Hematopoietic multipotent progenitor cell treated with erythropoietin and hydrocortisone succinate and interleukin-3 and kit ligand, for 17 days (in vitro differentiated cells): ENCODE measurements at places on chromosomes 6 and 20.

DNA sequence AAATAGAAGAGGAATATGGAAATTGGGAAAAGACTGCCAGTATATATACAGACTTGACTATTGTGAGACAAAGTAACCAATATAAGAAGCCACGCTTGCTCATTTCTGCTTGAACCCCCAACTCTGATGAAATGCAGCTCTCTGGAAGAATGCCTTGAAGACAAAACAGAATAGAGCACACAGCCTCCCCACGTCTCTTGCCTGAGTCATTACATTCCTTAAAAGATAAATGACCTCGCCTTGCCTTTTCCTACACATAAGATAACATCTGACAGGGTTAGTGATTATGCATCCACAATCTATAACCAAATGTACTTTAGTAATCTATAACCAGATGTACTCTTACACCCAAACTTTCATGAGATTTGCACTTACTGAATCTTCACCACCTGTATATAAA lies 141.1 kb upstream of the EEF1E1 start:
- no peak for DNase-seq

- no peak for DNase-seq
These were observed 288.8 kb upstream of the FERMT1 start for GRCh38 chr20:6411651-6412050.

DNA sequence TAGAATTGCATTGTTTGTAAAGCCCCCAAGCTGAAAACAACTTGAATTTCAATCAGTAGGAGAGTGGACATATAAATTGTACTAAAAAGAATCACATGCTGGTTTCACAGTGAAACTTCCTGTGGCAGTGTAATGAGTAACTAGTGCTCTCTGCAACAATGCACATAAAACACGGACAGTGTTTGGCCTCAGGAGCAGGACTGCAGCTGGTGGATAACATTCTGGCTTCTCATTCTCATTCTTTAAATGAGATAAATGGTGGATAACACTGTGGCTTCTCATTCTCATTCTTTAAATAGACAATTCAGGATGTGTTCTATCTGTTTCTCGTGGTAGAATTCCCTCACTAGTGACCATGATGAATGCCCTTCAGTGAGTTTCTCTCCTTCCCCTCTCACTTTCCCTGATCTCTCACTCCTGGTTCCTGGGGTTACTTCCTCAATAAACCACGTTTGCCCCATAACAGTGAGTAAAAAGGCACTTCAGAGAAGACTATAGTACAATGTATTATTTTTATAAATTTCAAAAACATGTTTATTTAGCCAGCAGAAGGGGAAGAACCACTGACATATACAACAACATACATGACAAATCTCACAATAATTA lies 59.9 kb downstream of the SLC22A2 start:
- no peak for DNase-seq

GRCh38 chr6:164665328-164665727 lies 644.1 kb downstream of the C6orf118 start:
- no peak for DNase-seq

DNA sequence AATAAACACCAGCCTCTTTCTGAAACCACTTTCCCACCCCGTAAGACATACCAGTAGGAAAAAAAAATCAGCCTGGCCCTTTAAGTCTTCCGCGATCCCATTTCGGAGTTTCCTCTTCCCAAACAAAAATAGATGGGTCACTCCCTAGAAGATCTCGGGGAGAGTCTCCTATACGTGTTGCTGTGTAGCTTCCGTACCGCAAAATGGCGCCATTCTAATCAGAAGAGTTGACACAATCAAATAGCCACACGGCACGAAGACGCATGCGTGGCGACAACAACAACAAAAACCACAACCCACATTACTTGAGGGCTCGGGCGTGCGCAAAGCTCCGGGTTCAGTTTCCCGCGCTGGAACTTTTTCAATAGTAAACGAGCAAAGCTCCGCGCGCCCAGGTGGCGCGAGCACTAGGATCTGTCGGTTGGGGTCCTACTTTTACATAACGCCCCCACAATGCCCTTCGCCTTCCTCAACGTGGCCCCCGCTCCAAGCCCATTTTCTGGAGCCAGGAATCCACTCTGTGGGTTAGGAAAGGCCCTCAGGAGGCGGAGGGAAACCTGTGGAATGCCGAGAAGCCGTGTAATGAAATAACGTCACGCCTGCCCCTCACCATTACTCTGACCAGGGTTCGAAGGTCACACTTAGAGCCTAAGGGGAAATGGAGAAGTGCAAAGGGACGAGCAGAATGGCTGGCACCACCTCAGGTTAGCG lies at the start of gene GPANK1:
Gene GPANK1, minus strand, starts transcription at position 208 of the 711 bp plus-strand sequence. CDS start 519 bp downstream, outside the sequence.
- DNase-seq = peak; percentile 89

DNA sequence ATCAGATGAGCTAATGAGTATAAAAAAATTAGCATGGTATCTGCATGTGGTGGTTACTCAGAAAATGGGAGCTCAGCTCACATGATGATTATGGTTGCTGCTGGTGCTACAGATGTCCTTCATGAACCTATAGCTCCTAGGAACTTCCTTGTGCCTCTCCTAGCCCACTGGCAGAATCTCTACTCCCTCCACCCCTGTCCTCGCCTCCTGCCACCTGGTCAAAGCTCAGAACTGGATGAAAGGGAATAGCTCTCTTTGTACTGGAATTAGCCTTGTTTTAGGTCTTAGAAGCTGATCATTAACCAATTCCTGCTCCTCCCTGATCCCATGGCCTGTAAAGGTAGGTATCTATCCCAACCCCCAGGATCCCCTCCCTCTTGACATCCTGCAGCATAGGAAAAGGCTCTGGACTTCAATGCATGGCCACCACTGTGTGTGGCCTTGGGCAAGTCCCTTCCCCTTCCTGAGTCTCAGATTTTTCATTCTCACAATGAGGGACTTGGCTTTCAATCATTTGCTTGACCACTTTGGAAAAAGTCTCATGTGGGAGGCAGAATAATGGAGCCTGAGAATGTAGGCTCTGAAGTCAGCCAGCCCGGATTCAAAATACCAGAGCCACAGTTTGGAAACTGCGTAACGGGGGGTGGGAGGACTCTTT lies 43.9 kb downstream of the SLC13A3 start:
- DNase-seq = no peak

DNA sequence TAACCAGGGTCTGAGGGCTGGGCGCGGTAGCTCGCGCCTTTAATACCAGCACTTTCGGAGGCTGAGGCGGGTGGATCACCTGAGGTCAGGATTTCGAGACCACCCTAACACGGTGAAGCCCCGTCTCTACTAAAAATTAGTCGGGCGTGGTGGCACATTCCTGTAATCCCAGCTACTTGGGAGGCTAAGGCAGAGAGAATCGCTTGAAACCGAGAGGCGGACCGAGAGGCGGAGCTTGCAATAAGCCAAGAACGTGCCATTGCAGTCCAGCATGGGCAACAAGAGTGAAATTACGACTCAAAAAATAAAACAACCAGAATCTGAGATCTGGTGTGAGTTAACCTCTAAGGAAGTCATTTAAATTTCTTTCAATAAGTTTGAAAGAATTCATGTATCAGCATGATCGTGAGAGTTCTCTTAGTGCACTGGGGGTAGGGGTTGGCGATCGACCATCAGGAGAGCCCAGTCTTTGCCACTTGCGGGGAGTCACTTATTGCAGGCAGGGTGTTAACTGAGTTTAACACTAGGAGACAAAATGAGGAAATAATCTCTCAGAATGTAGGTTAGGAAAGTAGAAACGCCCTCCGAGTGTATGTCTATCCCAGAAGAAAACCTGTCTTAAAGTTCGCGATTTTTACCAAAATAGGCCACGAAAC lies 206.5 kb upstream of the ZNF184 start:
- no peak for DNase-seq

GRCh38 chr6:5521322-5521721 lies 260.0 kb downstream of the FARS2 start:
- DNase-seq = no peak

DNA sequence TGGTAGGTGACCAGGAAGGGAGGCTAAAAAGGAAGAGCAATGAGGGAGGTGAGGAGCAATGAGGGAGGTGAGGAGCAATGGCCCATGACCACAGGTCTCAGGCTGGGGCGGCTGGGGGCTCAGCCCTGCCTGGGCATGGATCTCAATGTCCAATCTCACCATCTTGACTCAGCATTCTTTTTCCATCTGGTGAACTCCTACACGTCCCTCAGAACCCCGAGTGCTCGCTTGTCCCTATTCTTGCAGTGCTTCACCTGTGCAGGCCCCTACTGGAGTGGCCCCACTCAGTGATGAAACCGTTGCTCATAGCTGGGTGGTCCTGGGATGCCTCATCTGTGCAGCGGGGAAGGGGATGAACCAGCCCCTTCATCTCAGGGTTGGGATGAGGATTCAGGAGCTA lies 16.9 kb upstream of the RBBP8NL start:
- DNase-seq = no peak

- no peak for DNase-seq
These were observed 65.0 kb downstream of the PSMG4 start for GRCh38 chr6:3323696-3324261.

DNA sequence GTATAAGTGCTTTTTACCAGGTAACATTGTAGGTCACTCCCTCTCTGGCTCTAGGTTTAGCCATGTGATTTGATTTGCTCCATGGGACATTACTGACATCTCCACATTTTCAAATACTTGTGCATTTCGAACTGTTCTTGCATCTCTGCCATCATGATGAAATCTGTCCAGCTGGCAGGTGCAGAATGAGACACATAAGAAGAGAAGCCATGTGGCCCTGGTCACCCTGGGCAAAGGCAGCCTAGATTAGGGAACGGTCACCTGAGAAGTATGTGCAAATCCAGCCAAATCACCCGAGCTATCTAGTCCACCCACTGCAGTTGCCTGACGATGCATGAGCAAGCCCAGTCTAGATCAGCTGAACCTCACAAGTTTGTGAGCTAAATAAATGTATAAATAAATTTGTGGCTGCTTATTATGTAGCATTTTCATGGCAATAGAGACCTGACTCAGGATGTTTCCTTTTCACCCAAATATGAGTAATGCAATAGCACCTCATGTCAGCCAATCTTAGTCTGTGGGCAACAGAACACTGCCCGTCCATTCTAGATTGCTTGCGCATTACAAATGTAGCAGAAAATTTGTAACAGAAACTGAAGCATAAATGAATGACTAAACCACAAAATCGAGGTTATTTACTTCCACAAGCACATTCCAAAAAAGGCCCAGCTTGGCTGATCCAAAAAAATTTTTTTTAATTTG lies 115.2 kb downstream of the PAK5 start:
- DNase-seq = no peak

GRCh38 chr6:7899101-7899888 lies 11.3 kb downstream of the TXNDC5 start:
- peak; percentile 54 for DNase-seq

DNA sequence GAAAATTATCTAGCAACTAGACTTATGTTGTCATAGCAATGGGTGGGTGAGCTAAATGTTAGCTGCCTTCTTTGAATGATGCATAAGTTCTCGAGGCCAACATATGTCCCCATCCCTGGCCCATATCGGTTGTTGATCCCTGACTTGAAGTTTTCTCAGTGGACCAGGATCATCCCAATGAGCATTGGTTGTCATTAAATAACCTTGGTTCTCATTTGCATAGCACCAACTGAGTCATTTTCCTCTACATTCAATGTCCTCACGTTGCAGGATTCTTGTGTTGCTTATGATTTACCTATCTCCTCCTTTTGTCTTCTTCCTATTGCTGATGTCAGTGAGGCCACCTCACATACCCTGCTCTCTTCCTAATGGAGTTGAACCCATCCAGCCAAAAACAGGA lies 12.1 kb upstream of the AHCY start:
- DNase-seq = no peak

DNA sequence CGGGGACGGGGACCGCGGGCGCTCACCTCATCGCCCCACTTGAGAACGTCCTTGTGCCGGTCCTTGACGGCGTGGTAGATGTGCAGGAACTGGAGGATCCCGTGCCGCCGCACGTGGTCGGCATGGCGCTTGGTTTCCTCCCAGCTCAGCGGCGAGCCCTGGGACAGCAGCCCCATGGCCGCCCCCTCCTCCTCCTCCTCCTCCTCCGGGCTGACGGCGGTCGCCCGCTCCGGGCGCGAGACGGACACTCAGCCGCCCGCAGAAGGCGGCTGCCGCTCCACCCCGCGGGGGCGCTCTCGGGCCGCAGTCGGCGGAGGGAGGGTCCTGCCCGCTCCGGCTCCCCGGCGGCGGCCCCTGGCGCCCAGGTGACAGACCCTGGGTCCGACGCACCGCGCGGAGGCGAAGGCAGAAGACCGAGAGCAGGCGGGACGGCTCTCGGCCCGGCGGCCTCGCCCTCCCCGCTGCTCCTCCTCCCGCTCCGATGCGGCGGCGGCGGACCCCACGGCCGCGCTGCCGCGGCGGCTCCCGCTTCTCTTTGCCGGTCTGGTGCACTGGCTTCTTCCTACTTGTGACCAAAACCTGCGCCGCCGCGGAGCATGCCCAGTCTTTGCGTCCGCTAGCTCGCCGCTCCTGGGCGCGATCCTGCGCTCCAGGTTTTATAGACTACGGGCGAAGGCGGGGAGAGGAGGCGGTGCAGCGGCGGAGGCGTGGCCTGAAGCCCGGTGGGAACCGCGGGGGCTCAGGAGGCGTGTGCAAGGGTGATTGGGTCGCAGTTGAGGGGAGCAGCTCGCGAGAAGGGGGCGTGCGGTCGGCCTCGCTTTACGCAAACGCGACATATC lies at the start of gene GCLC:
Gene GCLC, minus strand, starts transcription at position 632 of the 839 bp plus-strand sequence. Its CDS starts 456 bp downstream, at position 176.
- peak; percentile 96 for DNase-seq

- no peak for DNase-seq
These were observed 78.5 kb upstream of the SIRPA start for GRCh38 chr20:1816384-1817381.

- no peak for DNase-seq
These were observed 39.0 kb downstream of the HLA-A start for GRCh38 chr6:29981211-29981812.

DNA sequence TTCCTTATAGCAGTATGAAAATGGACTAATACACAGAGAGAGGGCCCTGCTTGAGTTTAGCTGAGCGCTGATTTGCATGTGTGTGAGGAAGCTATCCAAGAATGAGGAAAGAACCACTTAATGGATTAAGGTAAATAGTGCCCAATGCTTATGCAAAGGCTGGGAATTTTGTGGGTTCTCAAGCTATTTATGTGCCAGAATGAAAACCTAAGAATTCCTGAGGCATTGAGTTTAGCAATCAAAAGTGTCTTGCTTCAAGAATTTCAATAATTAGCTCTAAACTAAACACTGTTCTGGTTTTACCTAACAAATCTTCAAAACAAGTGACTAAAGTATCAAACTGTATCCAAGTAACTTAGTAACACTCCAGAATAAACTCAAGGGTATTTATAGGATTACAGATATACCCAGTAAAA lies 7.0 kb upstream of the OR14J1 start:
- no peak for DNase-seq

- DNase-seq = no peak
These were observed 25.8 kb upstream of the TMEM217 start for GRCh38 chr6:37283671-37284151.

GRCh38 chr20:52896348-52896747 lies 75.8 kb upstream of the TSHZ2 start:
- no peak for DNase-seq

GRCh38 chr6:138331984-138332383 lies 45.7 kb upstream of the SMIM28 start:
- no peak for DNase-seq

GRCh38 chr6:148523551-148523950 lies 180.9 kb downstream of the SASH1 start:
- no peak for DNase-seq

- DNase-seq = no peak
These were observed 50.8 kb upstream of the SMLR1 start for GRCh38 chr6:130776287-130776925.

- DNase-seq = no peak
These were observed 520.2 kb downstream of the DOK5 start for GRCh38 chr20:54995553-54995952.
